ENCODE measurements at places on chromosomes 4 and X.

DNA sequence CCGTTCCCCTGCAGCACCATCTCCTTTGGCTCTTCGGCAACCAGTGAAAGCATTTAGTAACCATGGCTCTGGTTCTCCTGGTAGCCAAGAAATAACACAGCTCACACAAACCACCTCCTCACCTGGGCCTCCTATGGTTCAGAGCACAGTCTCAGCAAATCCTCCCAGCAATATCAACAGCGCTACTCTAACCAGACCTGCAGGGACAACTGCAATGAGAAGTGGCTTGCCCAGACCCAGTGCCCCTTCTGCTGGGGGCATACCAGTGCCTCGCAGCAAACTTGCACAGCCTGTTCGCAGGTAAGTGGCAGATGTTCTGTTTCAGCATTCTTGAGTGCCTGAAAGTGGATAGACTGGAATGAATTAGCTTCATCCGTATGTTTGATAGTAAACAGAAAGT, 63.0 kb upstream of the SLC10A4 start:
- DNase-seq = no peak

- no peak for DNase-seq
Measured at GRCh38 chr4:173159791-173160190, 8.8 kb upstream of the GALNT7 start.

GRCh38 chrX:42952621-42953020, 174.7 kb upstream of the PPP1R2C start:
- no peak for DNase-seq

DNA sequence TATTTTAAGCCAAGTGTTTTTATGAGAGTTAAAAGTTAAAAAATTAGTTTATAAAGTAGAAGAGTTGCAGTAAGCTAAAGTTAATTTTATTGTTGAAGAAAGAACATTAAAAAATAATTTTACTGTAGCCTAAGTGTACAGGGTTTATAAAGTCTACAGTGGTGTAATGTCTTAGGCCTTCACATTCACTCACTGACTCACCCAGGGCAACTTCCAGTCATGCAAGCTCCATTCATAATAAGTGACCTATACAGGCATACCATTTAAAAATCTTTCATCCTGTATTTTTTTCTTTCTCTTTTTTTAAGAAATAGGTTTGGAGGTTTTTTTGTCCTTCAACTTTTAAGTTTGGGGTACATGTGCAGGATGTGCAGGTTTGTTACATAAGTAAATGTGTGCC, 87.9 kb upstream of the NR3C2 start:
- DNase-seq = no peak

GRCh38 chrX:16838202-16839066, 31.7 kb downstream of the RBBP7 start:
- DNase-seq = no peak

- peak; percentile 24 for DNase-seq
Measured at GRCh38 chr4:44760142-44760898, 34.0 kb upstream of the GNPDA2 start.

- DNase-seq = no peak
Measured at GRCh38 chrX:28966331-28966730, 379.1 kb downstream of the IL1RAPL1 start.

DNA sequence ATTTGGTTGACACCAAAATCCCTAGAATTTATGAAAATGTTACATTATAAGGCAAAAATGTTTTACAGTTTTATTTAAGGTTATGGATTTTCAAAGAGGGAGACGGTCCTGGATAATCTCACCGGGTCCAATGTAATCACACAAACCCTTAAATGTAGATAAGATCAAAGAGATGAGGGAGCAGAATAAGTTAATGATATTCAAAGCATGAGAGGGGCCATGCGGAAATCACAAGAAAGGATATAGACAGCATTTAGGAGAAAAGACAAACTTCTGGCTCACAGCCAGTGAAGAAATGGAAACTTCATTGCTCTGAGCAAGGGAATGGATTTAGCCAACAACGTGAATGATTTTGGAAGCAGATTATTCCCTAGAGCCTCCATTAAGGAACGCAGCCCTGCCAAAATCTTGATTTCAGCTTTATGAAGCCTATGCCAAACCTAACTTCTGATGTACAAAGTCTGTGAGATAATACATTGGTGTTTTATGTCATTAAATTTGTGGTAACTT, 684.4 kb upstream of the GNPDA2 start:
- no peak for DNase-seq

DNA sequence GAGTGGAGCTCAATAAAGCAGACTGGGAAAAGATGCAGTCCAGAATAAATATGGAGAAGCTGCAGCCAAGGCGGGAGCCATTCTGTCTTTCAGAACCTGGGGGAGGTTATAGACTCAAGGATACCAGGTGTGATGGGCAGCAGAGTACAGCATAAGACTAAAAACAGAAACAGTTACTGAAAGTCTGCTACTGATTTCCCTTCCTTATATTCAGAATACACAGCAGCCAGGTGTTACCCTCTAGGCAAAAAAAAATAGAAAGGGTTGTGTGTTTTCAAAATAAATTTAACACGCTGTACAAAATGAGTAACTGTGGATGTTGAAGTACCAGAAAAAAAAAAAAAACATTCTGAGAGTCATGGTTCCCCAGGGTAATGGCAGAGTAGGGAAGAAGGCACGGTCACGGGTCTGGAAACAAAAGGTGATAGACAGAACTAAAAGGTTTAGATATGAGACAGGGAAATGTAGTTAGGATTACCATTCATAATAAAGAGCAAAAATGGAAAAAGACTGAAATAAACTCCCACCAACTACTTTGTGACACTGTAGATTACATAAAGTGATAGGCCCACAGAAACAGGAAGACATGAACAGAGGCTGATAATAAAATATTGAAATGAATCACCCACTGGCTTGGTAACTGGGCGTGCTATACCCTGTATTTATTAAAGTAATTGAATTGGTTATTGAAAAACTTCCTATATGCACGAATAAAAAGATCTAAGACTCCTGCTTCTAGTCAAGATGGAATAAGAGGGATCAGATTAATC, 10.8 kb upstream of the HHIP start:
- no peak for DNase-seq

DNA sequence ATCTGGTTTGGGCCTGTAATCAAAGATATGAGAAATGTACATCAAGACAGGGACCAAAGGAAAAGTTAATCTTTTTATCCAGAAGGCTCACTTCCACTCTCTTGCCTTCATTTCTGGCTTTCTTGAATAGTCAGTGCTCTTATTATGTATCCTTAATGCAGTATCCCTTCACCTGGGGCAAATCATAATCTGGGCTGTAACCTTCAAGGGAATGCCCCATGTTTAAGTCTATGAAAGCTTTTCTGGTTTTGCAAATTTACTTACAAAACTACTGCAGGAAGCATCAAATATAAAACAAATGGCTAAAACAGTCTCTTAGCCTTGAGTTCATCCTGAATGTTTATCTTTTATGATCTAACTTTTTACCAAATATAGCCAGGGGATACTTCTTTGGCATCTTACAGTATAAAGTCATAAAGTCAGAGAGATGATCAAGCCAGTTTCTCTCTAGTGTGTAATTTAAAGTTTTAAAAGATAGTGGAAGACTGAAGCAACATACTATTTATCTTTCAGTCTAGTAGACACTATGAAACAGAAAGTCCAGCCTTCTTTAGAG, 1214.8 kb downstream of the STIM2 start:
- no peak for DNase-seq

- no peak for DNase-seq
Measured at GRCh38 chr4:138925495-138925894, 90.1 kb upstream of the NOCT start.

DNA sequence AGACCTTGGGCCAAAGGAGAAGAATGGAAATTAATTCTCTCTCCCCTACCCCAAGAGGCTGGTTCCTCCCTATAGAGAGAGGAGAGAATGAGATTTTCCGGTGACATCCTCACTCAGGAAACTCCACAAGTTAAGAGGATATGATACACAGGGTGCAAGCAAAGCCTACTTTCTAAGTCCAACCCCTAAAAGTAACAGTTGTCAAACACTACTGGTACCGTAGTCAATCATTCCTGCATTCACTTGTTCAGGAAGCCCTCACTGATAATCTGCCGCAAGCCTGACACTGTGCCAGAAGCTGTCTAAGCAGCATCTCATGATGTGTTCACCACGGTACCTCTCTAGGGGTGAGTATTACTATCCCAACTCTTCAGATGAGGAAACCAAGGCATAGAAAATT, 41.7 kb downstream of the KDR start:
- DNase-seq = no peak

DNA sequence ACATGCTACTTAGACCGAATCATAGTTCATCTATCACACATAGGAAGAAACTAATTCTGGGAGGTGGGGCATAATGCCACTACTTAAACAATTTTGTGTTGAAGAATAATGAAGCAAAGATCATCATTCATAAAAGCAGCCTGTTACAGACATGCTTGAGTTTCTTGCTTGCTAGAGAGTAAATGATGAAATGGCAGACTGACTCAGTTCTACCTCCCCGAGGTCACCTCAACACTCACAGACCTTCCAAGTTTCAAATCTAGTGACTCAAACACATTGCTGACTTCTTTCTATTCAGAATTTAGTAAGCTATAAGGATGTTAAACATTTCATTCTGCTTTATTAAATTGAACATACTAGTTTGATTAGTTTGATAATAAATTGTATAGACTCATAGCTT, 636.5 kb upstream of the FRG1 start:
- DNase-seq = no peak

DNA sequence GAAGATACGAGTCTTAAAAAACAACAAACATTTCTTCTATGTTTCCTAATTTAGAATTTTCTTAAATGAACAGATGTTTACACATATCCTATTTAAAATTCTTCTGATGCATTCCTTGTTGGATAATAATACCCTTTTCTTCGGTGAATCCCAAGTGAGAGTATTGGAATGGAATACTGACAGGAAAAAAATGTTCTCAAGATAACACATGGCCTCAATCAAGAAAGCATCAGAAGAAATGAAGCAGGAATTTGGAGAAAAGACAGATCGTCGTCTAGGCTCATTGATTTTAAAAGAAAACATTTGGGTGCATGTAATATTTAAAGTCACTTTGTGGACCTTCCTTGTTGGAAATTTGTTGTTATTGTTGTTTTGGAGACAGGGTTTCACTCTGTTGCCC, 196.9 kb upstream of the ANK2 start:
- no peak for DNase-seq

GRCh38 chr4:88333741-88334405, 44.8 kb upstream of the HERC6 start:
- DNase-seq = no peak

GRCh38 chrX:51956441-51956840, 63.0 kb downstream of the MAGED1 start:
- no peak for DNase-seq

GRCh38 chrX:119288890-119289393, 52.9 kb downstream of the PGRMC1 start:
- no peak for DNase-seq

DNA sequence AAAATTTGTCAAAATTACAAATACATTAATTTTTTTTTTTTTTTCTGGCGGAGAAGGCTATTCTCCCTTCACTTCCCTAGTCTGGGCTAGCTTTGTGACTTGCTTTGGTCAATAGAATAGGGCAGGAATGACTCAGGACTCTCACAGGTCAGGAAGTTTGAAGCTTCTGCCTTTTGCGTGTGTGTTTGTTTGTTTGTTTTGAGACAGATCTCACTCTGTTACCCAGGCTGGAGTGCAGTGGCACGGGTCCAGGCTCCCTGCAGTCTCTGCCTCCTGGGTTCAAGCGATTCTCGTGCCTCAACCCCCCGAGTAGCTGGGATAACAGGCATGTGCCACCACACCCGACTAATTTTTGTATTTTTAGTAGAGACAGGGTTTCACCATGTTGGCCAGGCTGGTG, 55.9 kb upstream of the USP9X start:
- no peak for DNase-seq

- DNase-seq = no peak
Measured at GRCh38 chrX:105725228-105725627, 97.1 kb upstream of the NRK start.

DNA sequence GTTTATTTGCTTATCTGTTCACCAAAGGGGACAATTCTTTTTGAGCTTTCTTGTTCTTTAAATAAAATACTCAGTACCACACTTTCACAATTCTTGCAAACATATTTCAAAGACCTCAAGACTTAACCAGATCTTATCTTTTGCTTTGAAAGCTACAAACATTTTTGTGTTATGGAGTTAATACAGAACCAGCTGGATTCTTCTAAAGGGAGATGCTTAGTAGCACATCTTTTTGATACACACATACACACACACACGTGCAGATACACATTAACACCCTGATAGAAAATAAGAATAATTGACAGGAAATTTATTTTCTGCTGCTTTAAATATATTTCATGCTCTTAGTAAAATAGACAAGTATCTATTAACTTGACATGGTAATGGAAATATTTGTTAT, 379.1 kb downstream of the SH2D1A start:
- no peak for DNase-seq

- peak; percentile 31 for DNase-seq
Measured at GRCh38 chrX:46179748-46180147, 365.5 kb downstream of the ZNF674 start.

GRCh38 chr4:54819034-54819433, 161.3 kb downstream of the KIT start:
- DNase-seq = no peak

DNA sequence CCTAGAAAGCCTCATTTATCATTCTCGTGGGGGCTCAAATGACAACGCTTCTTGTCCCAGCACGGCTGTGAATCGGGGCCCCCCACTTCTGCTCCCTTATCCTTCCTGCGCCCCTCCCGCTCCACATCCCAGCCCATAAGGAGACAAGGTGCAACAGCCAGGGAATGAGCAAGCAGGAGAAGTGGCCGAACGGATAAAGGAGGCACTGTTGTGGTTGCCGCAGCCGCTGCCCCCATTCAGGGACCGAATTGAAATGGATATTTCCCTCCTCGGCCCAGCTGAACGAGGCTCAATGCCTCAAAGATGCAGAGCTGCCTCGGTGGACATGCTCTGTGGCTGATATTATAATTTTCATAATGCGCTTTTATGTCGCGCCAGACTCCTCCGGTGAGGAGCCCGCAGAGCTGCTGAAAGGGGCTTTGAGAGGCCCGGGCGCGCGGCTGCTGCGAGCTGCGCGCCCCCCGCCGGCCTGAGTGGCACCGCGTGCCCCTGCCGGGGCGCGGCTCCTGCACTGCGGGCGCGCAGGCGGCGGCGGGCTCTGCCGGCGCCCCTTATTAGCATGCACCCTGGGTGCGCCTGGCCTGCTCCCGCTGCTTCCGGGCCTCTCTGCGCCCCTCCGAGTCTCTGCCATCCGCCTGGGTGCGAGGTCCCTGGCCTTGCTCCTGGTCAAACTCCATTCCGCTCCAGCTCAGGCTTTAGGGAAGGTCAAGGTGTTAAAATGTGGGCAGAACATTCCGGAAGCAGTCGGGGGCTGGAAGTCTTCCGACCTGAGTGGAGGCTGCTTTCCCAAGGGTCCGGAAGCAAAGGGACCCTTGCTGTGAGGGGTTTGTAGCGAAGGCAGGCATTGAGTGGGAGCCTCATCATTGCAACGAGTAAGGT, 68.2 kb upstream of the TMEM33 start:
- peak; percentile 14 for DNase-seq

DNA sequence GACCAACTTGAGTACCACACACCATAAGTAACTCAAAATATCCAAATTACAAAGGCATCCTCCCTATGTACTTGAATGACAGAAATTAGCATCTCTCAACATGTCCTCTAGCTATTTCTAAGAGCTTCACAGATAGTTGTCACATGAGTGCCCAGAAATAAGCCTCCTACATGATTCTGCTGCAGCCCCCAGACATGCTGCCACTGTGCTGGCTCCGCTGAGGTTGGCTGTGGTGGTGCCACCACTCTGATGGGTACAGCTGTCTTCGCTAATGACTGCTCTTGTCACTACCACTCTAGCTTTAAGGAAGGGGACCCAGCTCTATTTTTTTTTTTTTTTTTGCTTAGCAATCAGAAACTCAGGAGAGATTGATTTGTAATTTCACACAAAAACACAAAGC, 256.0 kb downstream of the GRXCR1 start:
- DNase-seq = no peak

All from NCI-H1092 treated with DMSO at 0.1 percent for 48 hours (cell line).